Fibroblast of mammary gland (primary cell): ENCODE measurements at places on chromosomes 4 and X.

DNA sequence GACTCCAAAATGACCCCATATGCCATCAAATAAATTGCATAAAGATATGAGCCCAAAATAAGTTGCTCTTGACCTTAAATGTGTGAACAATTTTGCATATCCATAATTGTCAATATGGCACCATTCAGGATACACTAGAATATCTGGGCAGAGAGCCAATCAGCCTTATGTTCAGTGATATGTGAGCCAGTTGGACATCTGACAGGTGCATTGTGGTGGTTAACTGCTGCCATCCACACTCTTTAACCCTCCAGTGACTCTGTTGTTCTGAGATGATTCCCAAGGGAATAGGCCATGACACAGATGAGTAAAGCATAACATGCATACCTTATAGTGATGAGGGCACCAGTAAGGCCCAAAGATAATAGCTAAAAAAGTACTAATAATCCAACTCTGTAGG is 500.1 kb downstream of the PCDH18 start:
- DNase-seq = peak; percentile 5

GRCh38 chrX:26649534-26649933 is 433.6 kb downstream of the MAGEB5 start:
- DNase-seq = peak; percentile 22

- DNase-seq = no peak
Observed at GRCh38 chr4:150896497-150896896, 118.6 kb downstream of the LRBA start.

DNA sequence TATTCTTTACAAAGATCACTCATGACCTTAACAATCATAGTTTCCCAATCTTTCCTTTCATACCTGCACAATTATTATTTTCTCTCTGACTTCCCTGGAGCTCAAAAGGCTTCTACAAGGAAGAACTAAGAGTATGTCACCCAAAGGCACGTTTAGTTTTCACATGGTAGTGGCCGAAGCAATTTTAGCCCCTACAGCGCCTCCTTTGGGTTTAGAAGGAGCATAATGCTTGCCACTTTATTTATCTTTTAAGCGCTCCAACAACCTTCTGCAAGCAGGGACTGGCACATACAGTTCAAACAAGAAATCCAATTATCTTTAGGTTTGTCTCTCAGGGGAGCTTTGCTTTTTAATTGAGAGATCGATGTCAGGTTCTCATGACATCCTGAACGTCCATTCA is 42.0 kb upstream of the IGSF1 start:
- no peak for DNase-seq

DNA sequence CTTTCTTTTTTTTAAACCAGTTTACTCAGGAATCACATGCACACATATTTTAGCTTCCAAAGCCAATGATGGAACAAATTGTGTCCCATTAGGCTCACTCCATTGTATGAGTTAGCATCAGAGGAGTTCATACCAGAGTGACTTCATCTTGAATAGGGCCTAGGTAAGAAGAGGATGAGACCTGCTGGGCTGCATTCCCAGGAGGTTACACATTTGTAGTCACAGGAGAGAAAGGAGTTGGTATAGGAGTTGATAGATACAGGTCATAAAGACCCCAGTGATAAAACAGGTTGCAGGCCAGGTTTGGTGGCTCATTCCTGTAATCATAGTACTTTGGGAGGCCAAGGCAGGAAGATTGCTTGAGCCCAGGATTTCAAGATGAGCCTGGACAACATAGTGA is 9.3 kb downstream of the PDGFRA start:
- no peak for DNase-seq

GRCh38 chr4:181933471-181933870 is 309.7 kb upstream of the TENM3 start:
- DNase-seq = no peak

GRCh38 chr4:135824759-135825296 is 1623.2 kb upstream of the PABPC4L start:
- DNase-seq = no peak

- no peak for DNase-seq
Observed at GRCh38 chr4:111068883-111069282, 446.0 kb upstream of the PITX2 start.

- DNase-seq = peak; percentile 37
Observed at GRCh38 chr4:104752337-104752736, 257.6 kb upstream of the CXXC4 start.

GRCh38 chr4:102522031-102522440 is 20.9 kb downstream of the NFKB1 start:
- DNase-seq = peak; percentile 15

- no peak for DNase-seq
Observed at GRCh38 chr4:3302173-3302785, 9.5 kb downstream of the RGS12 start.

- DNase-seq = peak; percentile 40
Observed at GRCh38 chrX:119190091-119190681, 45.9 kb upstream of the PGRMC1 start.

DNA sequence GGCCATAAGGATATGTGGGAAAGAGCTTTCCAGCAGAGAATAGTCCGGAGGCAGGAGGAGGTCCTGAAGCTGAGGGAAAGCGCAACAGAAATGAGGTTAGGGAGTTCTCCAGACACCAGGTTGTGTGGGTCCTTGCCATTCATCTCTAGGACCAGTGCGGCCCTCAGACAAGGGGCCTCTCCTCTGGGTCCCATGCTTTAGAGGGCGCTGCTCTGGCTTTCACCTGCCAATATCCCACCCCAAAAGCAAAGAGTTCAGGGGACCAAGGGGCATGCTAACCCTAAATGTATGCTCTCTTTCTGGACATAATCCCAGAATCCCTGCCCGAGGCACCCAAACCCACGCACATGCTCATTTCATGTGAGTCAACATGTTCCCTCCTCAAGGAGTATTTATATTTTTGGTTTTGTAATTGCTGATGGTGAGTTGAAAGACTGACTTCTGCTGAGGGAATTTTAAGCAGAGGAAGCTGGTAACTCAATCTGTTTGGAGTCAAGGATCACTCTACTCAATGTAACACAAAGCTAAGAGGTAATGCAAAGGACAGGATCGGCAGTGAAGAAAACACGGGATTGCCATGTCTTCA is 14.8 kb downstream of the RPL34 start:
- DNase-seq = peak; percentile 49

- no peak for DNase-seq
Observed at GRCh38 chrX:4787971-4788370, 1074.5 kb upstream of the PRKX start.

DNA sequence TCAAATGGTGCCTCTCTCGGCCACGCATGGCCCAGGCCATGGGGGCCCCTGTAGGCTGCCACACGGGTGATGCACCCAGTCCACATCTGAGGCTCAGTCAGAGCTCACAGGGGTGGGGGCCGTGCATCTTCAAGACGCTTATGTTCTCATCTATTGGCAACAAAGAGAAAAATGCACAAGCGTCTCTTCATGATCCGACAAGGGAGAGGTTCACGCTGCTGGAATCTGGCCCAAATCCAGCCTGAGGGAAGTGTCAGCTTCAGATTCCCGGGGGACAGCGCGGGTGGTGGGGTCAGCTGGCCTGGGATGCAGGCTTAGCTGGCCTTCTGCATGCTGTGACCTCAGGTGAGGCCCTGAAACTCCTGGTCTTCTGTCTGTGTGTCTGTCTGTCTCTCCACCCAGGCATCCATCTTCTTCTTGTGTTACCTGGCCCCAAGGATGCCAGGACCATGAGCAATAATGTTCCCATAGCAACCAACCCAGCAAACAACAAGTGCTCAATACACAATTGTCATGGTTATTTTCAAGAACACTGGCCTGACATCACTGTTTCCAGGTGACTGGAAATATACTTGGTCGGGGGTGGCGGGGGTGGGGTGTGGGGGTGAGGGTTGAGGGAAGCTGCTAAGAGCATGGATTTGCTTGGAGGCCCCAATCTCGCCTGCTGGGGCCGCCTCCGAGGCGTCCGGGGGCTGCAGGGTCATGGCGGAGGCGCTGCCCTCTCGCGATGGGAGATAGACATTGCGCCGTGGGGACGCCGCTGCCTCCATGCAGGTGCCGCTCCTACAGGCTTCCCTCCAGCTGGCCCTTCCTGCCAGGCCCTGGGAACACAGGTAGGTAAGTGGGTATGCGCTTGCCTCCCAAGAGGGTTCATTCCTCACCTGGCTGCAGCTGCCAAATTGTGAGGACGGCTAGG is 48.3 kb downstream of the ABLIM2 start:
- no peak for DNase-seq

- DNase-seq = peak; percentile 90
Observed at GRCh38 chr4:54226404-54227255, 2.5 kb upstream of the PDGFRA start.

GRCh38 chr4:143240939-143241679 is 56.4 kb downstream of the USP38 start:
- DNase-seq = no peak

DNA sequence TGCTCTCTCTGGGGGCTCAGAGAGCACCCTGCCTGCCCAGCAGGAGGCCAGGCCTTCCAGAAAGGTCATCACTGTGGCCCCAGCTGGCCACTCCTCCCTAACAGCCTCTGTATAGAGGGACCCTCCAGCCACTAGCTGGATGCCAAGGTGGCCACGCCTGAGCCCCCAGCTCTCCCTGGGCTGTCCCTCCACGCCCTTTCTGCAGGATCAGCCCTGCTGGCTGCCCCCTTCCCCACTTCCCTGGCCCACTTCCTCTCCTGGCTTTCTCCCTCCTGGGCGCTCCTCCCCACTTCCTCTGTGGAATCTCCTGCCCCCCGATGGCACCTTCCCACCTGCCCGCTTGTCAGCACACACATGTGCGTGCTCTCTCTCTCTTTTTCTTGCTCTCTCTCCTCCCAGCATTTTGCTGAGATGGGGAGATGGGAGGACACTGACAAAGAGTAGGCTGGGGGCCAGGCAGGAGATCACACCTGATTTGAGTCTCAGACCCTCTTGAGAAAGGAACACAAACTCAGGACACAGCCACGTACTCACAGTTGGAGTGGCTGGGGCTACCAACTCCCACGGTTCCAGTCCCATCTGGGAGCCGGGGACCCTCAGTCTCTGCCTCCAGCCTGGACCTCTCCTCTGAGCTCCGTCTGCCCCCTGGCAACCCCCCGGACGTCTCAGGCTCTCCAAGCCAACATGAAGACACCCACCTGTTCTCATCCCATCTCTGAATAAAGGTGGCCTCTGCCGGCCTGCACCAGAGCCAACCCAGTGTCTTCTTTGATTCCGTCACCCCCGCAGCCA is 62.1 kb upstream of the AFAP1 start:
- DNase-seq = no peak

DNA sequence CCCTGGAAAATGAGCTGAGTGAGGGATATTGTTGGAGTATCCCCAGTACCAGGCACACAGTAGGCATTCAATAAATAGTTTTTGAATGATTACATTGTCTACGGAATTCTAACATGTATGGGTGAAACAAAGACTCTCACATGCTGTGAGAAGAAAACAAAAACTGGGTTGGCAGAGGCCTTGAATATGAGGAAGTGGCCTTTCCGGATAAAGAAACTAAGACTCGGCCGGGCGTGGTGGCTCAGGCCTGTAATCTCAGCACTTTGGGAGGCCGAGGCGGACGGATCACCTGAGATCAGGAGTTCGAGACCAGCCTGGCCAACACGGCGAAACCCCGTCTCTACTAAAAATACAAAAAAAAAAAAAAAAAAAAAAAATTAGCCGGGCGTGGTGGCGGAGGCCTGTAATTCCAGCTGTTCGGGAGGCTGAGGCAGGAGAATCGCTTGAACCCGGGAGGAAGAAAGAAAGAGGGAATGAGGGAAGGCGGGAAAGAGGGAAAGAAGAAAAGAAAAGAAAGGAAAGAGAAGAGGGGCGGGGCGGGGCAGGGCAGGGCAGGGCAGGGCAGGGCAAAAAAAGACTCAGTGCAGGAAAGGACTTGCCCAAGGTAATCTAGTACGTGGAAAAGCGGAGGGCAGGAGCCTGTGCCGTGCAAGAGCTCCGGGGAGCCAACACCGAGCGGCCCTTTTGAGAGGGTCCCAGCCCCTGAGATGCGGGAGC is 689 bp upstream of the TMA16 start:
- DNase-seq = no peak

GRCh38 chrX:56600141-56600540 is 36.7 kb downstream of the UBQLN2 start:
- peak; percentile 0 for DNase-seq

DNA sequence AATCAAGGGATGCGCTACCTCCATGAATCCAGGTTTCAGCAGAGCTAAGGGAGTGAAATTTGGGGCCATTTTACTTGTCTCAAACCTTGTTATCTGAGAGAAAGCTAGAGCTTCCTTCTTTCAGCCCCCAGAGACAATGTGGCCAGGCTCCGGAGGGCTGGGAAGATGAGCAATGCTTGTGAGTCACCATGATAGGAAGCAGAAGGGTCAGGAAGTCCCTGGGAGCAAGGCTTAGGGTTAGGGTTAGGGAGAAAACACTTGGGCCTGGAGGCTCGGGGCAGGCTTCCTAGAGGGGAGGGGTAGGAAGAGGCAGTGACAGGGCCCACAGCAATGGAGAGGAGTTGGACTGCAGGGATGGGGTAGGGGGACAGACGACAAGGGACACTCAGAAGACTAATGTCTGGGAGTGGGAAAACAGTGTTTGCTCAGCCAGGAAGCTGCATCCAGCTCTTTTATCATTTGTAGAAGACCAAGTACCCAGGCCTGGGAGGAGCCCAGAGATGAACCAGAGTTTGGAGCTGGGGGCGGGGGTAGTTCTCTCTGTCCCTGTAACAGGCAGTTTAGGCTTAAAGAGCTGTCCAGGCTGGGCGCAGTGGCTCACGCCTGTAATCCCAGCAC is 16.4 kb upstream of the PORCN start:
- peak; percentile 75 for DNase-seq

- DNase-seq = no peak
Observed at GRCh38 chr4:15683143-15683495, 1.5 kb downstream of the FAM200B start.

GRCh38 chr4:184766446-184766845 is 32.5 kb upstream of the CENPU start:
- no peak for DNase-seq

GRCh38 chrX:97126020-97126419 is 242.3 kb downstream of the RPA4 start:
- DNase-seq = peak; percentile 51

DNA sequence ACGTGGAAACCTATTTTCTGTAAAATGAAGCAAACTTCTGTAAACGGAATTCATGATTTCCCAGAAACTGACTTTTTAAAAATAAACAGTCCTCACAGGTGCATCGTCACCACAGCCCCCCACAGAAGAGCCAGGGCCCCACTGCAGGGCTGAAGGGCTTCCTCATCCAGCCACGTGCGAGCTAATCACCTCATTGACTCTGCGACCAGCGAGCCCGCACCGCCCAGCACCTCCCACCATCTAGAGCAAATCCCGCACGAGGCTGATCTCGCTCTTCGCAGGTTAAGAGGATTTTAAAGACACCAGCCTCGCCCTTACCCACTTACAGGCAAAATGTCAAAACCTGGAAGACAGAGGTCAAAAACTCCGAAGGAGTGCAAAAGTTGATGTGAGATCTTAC is 14.8 kb downstream of the PPP2R3B start:
- no peak for DNase-seq

- no peak for DNase-seq
Observed at GRCh38 chr4:84790769-84791565, 175.5 kb downstream of the WDFY3 start.
